ENCODE measurements at places on chromosomes 5 and 9.
A peak's percentile ranks its signal among the peaks of the same experiment; 100 is the strongest.

- no peak for DNase-seq
Measured at GRCh38 chr5:142941245-142941644, 171.1 kb downstream of the ARHGAP26 start.

- DNase-seq, result no peak
Measured at GRCh38 chr5:44707721-44708120, 101.0 kb upstream of the MRPS30 start.

GRCh38 chr9:98074115-98074990, 17.8 kb downstream of the NANS start:
- peak; percentile 76 for DNase-seq

DNA sequence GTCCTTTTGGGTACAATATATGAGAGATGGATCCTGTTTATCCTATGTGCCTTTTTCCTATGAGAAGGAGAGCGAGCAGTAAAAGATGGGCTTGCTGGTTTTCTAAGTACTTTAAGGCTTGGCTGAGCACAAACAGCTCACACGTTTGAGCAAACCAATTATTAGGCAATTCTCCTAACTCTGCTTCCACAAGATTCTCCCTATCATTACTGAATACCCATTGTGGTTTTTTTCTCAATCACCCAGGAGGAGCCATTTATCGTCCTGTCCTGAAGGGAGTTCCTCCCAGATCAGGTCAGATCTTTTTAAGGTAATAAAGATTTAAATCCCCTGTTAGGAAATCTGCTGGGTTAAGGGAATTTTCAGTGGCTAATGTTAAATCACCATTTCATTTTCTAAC, 19.4 kb upstream of the C1QTNF3 start:
- DNase-seq, result no peak

DNA sequence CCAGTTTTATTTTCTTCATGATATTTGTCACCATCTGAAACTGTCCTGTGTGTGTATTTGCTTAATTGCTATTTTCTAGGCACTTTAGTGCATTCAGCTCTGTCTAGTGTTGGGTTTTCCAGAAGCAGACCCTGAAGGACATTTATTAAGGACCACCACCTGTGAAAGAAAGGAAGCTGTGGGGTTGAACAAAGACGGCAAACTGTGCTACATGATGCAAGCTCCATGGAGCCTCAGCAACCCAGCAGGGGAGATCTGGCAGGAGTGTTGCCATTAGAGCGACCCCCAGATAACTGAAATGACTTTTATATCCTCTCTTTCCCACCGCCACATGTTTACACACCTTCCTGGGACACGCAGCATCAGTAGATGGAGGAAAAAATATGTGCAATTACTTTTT, 125.5 kb downstream of the GABRB2 start:
- no peak for DNase-seq

GRCh38 chr9:127263237-127263636, 1.3 kb upstream of the GARNL3 start:
- DNase-seq, result no peak

GRCh38 chr9:111799915-111800526, 5.3 kb upstream of the SHOC1 start:
- DNase-seq, result no peak

GRCh38 chr5:31194892-31195555, 1.5 kb downstream of the CDH6 start:
- DNase-seq, result no peak

GRCh38 chr9:120431268-120431667, 148.7 kb downstream of the CDK5RAP2 start:
- DNase-seq, result no peak

DNA sequence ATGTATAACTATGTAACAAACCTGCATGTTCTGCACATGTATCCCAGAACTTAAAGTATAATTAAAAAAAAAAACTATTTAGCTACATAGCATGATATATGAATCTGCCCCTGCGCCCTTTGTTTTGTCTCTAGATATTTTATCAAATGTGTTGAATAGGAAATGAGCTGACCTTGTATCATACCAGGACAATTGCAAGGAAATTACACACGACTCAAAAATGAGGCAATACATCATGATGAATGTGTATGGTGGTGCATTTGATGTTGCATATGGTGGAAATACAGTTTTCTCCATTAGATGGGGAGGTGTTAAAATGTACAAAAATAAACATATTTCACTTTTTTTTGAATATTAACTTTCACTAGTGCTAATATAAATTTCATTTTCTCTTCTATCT, 28.6 kb upstream of the CEP78 start:
- no peak for DNase-seq

DNA sequence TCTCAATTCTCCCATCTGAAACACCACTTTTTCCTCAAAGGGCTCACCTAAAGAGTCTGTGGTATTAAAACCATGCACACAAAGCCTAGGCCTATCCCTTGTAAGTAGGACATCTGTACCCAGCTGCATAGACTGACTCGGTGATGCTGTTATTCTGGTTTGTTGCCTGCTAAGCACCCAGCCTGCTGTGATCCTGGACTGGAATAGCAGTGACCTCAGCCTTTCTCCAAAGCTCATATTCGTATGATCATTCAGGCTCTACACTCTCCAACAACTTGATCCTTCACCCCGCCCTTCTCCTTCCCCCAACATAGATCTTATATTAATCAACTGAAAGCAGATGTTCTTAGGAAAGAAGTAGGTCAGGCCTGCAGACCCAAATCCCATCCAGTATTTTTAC, 81.4 kb upstream of the WWC1 start:
- no peak for DNase-seq

DNA sequence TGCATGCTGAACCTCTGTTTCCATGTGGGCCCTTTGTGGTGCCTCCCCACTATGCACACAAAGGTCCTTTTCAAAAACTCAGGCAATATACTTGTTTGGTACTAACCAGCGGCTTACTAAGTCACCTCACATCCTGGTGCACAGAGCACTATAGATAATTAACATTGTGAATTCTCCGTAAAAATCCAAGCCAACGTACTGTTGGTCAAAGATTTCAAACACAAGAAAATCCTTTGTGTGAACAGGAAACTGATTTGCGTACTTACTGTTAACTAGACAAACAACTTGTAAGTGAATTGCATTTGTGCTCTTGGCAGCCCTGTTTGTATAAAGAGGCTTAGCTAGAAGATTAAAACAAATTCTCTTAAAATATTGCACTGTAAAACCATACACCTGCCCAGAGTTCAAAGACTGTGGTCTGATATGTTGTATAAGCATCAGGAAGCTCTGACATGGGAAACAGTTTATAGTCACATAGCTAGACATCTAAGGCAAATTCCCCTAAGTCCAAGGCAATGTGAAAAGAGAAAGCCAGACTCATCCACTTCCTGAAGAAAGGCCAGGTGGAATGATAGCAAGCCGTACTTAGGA, 125.0 kb upstream of the SLC12A2 start:
- no peak for DNase-seq

GRCh38 chr5:127587246-127587917, 61.5 kb upstream of the CTXN3 start:
- DNase-seq, result no peak

DNA sequence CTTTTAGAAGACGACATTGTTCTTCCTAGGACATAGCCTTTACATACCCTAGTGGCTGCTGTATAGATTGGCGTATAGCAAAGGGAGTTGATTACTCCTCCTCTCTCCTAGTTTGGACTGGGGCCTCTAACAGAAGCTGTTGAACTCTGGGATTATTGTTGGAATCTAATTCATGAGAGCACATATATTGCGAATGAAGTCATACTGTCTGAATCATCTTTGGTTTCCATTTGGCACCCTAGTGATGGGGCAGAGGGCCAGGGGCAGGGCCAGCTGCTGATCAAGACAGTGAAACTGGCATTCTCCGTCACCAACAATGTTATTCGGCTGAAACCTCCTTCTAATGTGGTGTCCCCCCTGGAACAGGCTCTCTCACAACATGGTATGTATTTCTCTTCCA, 40.3 kb downstream of the NUP188 start:
- DNase-seq, result no peak

GRCh38 chr5:9395706-9396105, 150.2 kb downstream of the SEMA5A start:
- no peak for DNase-seq

- no peak for DNase-seq
Measured at GRCh38 chr5:159576902-159577301, 246.6 kb upstream of the IL12B start.

DNA sequence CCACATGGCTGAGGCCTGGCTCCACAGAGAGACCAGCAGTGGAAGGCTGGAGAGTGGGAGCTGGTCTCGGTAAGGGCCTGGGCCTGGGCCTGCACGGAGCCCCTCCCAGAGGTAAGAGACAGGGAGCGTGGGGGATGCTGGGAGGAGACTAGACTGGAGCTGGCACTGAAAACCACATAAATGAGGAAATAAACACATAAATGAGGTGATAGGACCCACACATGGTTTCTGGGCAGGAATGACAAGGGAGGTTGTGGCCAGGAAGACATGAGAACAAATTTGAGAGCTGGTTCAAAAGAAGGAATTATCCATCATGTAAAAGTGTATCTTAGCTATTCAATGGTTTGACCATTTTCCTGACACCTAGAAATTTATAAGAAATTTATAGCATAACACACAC, 451.7 kb upstream of the DAP start:
- no peak for DNase-seq

GRCh38 chr9:21078702-21079101, 960 bp upstream of the IFNB1 start:
- no peak for DNase-seq

GRCh38 chr5:66307647-66308241, 163.6 kb downstream of the SREK1 start:
- DNase-seq, result peak; percentile 67

DNA sequence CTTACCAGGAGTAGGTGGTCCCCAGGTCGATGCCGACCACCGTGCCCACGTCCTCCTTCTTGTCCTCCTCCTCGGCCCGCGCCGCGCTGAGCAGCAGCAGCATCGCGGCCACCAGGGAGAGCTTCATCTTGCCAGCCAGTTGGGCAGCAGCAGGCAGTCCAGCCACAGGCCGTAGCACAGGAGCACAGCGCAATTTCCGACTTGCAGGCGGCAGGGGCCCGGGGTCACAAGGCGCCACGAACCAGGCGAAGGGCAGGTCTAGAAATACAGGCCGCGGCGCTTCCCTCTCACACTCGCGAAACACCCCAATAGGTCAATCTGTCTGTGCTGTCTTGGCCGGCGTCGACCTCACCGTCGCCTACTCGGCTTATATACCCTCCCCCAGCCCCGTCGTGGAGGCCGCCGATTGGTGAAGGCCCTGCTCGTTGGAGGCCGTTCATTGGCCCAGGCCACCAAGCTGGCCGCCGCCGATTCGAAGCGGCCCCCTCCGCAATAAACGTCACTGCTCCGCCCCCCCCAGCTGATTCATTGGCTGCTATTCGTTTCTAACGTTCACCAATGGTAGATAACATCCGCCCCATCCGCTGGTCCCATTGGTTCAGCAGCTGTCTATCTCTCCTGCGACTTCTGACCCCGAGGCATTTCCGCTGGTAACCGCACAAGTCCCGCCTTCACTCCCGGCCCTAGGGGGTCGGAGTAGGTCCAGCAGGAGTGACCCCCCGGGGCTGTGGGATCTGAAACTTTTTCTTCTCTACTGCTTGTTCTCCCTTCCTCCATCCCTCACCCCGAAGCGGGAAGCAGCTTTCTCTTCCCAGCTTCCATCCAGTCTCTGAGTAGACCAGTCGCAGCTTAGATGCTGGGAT, at the start of gene HSPA5:
TSS of gene HSPA5 (minus strand) at position 344 of the 863 bp plus-strand sequence. CDS start at position 127, 217 bp downstream.
- peak; percentile 97 for DNase-seq

- no peak for DNase-seq
Measured at GRCh38 chr5:65708145-65708544, 13.8 kb downstream of the SGTB start.

GRCh38 chr9:95073042-95073607, 244.4 kb downstream of the FANCC start:
- DNase-seq, result no peak

DNA sequence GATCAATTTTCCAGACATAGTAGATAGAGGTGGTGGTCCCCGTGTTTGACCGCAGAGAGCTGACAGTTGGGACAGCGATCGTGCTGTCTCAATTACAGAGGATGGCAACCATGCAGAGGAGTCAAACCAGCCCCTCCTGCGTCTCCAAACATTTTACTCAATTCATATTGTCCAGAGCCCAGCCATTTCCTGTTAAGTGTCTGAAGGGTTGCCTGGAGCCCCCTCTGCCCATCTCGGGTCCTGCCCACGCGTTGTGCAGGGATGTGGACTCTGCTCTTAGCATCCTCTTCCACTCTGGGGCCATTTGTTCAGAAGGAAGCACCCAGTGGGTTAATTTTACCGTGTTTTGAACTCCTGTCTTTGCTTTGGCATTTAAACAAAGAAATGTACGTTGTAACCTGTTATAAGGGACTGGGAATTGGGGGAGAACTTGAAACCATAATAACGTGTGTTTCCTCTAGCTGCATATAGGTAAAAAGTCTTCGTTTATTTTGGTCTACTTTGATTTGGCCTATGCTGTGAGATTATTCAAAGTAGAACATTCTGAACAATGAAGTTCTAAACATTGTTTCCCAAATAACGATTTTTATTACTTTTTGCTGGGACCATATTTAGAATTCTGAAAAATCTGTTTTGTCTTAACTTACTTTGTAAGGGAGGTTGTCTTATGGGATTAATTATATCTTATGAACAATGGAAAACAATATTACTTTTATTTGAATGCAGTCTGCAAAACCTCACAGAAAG, 876 bp downstream of the EGFLAM start:
- DNase-seq, result peak; percentile 14

- no peak for DNase-seq
Measured at GRCh38 chr5:134603059-134603458, 29.6 kb downstream of the SAR1B start.

- DNase-seq, result no peak
Measured at GRCh38 chr5:159220206-159220605, 10.9 kb upstream of the RNF145 start.

GRCh38 chr5:45408067-45408466, 288.1 kb downstream of the HCN1 start:
- no peak for DNase-seq

- no peak for DNase-seq
Measured at GRCh38 chr5:95609711-95610110, 10.2 kb upstream of the GPR150 start.

DNA sequence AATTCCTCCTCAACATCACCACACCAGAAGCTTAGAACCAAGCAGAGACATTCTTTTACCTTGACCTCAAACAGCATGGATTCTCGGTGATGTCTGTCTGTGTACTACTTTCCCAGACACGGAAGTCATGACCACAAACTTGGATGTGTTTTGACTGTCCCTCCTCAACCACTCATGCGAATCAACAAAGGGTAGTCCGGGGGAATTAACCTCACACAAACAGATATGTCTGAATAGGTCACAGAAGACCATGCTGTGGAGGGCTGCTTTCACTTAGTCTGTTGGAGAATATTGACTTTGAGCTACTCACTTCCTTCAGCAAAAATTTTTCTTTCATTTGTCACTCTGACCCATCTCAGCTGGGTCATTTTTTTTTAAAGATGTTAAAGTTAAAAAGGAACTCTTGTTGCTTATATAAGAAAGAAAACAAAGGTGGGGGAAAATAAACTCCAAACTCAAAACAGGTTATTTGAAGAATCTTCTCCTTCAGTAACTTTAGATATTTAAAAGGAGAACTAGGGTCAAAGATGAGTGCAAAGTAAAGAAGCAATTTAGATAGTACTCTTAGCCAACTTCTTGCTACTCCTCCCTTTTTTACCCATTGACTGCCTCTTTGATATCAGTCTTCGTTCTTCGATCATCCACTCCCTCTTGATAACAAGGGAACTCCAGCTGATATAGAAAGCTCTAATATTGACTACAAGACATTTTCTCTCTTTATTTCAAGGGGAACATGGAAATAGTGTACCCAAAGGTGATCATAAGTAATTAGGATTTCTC, 343.4 kb upstream of the CDH6 start:
- DNase-seq, result no peak
